Stimulated activated CD4-positive, alpha-beta T cell treated with anti-CD3 and anti-CD28 coated beads, TNF-alpha, amount 100 ng/mL, for 4 hours (primary cell): ENCODE measurements at places on chromosomes 4 and X.

- no peak for DNase-seq
These were observed 42.9 kb downstream of the PSAPL1 start for GRCh38 chr4:7391637-7392437.

DNA sequence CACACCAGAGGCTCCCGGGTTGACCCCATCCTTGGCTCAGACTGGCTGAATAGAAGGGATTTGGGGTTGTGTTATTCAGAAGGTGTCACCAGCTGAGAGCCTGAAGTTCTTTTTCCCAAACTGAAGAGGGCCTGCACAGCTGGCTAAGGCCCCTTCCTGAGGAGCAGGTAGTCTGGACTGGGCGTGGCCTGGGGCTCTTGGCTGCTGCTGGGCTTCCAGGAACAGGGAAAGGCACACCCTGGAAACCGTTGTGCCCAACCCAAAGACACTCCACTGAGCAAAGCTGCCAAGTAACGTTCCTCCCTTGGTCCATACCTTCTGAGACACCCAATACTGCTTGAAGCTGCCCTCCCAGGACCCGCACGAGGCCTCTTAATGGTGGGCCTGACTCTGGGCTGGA lies 8.3 kb upstream of the CXCR3 start:
- DNase-seq: no peak

- DNase-seq: no peak
These were observed 90.6 kb downstream of the SORBS2 start for GRCh38 chr4:185721190-185722028.

DNA sequence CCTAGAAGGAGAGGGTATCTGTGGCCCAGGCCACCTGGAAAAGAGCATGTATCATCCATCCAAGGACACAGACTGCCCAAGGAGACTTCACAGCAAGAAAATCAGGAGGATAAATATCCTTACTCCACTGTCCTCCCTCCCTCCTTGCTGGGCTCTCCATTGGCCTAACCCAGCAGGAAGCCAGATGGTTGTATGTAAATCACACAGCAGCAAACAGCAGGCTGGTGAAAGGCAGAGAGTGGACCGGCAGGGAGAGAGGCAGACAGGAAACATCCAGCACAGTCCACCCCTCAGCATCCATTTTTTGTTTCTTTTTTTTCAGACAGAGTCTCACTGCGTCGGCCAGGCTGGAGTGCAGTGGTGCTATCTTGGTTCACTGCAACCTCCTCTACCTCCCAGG lies 17.5 kb downstream of the TXK start:
- no peak for DNase-seq

GRCh38 chrX:55240788-55241340 lies 20.7 kb downstream of the PAGE5 start:
- no peak for DNase-seq
